ENCODE measurements at places on chromosomes 2 and 18.

- no peaks in the 10 kb centered on the region for H3K4me1 ChIP-seq
- no peak overlapping the region for H3K4me3 ChIP-seq
- no peaks in the 10 kb centered on the region for H3K27me3 ChIP-seq
- no peak overlapping the region for H3K27ac ChIP-seq
- DNase-seq, result no peak
Observed at GRCh38 chr2:70010576-70011111, 49.2 kb upstream of the ASPRV1 start.

DNA sequence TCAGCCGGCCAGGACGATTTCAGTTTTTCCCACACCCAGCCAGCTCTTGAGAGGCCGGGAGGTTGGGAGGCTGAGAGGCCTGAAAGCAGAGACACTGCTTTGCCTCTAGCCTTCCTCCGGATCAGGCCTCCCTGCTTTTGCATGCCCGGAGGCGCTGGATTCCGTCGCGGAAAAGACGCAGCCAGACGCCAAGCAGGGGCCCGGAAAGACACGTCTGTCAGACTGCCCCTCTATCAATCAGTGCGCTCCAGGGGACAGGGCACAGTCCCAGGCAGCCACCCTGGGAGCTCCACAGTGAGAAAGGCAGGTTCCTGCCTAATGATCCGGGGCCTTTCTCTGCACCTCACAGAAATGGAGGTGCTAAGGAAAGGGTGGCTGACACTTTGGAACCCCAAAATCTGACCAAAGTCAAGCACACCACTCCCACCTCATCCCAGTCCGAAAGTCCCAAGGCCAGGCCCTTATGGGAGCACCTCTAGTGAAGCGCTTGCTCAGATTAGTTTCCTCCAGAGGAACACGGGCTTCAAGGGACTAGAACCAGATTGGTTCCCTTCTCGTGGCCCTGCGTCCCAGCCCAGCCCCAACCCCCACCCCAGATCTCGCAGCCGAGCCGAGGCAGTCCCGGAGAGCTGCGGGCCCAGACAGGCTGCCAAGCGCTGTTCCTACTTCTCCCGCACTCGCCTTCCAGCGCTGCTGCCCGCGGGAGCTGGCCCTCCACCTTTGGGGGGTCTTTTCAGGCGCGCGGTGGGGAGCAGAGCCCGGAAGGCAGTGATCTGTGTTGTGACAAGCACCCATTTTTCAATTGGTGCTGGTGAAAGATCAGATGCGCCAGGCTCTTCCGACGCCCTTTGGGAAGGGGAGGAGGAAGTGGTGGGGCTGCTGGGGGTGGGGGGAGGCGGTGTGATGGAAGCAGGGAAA, 5.0 kb downstream of the DLX1 start:
- no peak for DNase-seq
- no peaks in the 10 kb centered on the region for H3K36me3 ChIP-seq
- H3K4me1 ChIP-seq, result peaks cover 14% of the 10 kb centered on the region

DNA sequence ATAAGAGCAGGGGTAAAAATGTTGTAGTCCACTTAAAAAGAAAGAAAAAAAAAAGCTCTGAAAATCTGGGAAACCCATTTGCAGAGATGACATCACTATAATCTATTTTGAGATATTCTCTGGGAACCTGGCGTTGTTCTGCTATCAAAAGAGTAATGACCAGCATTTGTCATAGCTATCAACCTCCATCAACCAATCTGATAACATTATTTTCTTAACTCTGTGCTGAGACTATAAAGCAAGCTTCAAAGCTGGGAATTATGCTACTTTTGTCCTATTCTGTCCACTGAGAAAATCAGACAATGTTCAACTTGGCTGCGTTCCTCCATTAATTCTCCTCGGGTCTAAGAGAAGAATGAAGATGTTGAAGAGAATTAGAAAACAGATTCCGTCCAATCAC, 107.5 kb downstream of the STK39 start:
- no peak for DNase-seq
- no peak overlapping the region for H3K4me3 ChIP-seq
- no peak overlapping the region for H3K27ac ChIP-seq

DNA sequence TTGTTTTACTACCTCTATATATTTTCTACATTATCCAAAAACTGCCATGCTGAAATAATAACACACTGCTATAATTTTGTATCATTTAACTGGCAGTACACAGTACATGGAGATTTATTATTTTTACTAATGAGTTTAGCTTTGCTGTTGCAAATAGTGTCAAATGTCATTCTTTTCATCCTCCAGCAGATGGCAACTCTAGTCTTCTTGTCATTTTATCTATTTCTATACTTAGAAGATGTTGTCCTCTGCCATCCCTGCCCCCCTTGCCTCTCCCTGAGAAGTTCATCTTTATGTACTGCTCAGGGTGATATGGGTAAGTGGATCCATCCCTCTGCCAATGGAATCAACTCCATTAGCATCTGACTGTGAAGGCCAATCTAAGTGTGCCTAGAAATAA, 21.7 kb upstream of the LRRTM1 start:
- H3K4me1 ChIP-seq, result no peaks in the 10 kb centered on the region
- H3K4me3 ChIP-seq, result no peak overlapping the region
- H3K27me3 ChIP-seq, result no peaks in the 10 kb centered on the region
- no peaks in the 10 kb centered on the region for H3K36me3 ChIP-seq
- H3K27ac ChIP-seq, result no peak overlapping the region

GRCh38 chr2:36438449-36438977, 82.9 kb downstream of the CRIM1 start:
- peak overlapping the region; percentile 57 for H3K27ac ChIP-seq
- peak; percentile 76 for DNase-seq
- no peak overlapping the region for H3K4me3 ChIP-seq
- H3K4me1 ChIP-seq, result peaks cover 92% of the 10 kb centered on the region
- H3K36me3 ChIP-seq, result peaks cover 25% of the 10 kb centered on the region
- H3K27me3 ChIP-seq, result no peaks in the 10 kb centered on the region

DNA sequence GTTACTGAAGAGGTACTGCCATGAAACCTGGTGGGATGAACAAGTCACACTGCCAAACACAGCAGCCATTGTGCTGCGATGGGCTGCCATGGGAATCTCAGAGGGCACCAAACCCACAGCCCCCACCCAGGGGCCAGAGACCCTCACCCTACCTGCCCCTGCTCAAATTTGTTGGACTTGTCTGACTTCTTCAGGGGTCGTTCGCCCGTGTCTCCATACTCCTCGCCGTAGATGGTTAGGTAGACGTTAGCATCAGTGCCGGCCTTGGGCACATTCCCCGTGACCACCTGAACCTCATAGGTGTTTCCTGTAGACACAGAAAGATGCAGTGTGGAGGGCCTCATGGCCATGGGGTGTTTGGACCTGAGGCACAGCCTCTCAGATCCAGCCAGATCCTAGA, 97.7 kb downstream of the LOXHD1 start:
- no peak for DNase-seq
- H3K27ac ChIP-seq, result no peak overlapping the region
- H3K36me3 ChIP-seq, result no peaks in the 10 kb centered on the region
- no peaks in the 10 kb centered on the region for H3K4me1 ChIP-seq
- no peaks in the 10 kb centered on the region for H3K27me3 ChIP-seq
- no peak overlapping the region for H3K4me3 ChIP-seq

- no peaks in the 10 kb centered on the region for H3K4me1 ChIP-seq
- no peaks in the 10 kb centered on the region for H3K27me3 ChIP-seq
- H3K36me3 ChIP-seq, result no peaks in the 10 kb centered on the region
- DNase-seq, result no peak
- H3K4me3 ChIP-seq, result no peak overlapping the region
Observed at GRCh38 chr2:191499874-191500565, 177.9 kb upstream of the NABP1 start.

GRCh38 chr2:26913999-26914658, 56.3 kb upstream of the MAPRE3 start:
- no peak overlapping the region for H3K4me3 ChIP-seq
- DNase-seq, result no peak
- no peak overlapping the region for H3K27ac ChIP-seq
- peaks cover 49% of the 10 kb centered on the region for H3K27me3 ChIP-seq

DNA sequence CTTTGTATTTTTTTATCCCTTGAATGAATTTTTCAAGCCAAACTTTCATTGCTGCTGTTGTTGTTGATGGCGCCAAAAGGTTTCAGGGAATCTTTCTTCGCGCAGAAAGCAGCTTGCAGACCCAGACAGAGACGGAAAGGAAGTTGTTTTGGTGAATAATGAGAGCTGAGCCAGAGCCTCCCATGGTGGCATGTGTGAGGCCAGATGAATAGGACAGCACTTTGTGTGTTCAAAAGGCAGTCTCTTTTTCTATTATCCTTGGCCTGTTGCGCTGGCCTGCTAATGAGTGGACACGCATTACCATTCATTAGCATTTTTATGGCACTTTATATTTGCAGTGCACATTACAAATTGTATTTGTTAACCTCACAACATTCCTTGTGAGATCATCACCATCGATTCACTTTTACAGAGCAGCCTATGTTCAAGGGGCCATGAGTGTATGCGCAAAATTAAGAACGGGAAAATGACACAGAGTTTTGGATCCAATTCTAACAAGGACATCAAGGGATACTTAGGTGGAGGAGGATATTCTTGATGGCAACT, 754.7 kb downstream of the BCL11A start:
- H3K4me3 ChIP-seq, result no peak overlapping the region
- no peaks in the 10 kb centered on the region for H3K4me1 ChIP-seq
- H3K27me3 ChIP-seq, result no peaks in the 10 kb centered on the region
- H3K36me3 ChIP-seq, result no peaks in the 10 kb centered on the region
- no peak for DNase-seq
- no peak overlapping the region for H3K27ac ChIP-seq

- no peak for DNase-seq
- no peaks in the 10 kb centered on the region for H3K27me3 ChIP-seq
- no peak overlapping the region for H3K27ac ChIP-seq
- H3K36me3 ChIP-seq, result no peaks in the 10 kb centered on the region
- no peaks in the 10 kb centered on the region for H3K4me1 ChIP-seq
Observed at GRCh38 chr18:58975296-58975695, 110.6 kb downstream of the ZNF532 start.

DNA sequence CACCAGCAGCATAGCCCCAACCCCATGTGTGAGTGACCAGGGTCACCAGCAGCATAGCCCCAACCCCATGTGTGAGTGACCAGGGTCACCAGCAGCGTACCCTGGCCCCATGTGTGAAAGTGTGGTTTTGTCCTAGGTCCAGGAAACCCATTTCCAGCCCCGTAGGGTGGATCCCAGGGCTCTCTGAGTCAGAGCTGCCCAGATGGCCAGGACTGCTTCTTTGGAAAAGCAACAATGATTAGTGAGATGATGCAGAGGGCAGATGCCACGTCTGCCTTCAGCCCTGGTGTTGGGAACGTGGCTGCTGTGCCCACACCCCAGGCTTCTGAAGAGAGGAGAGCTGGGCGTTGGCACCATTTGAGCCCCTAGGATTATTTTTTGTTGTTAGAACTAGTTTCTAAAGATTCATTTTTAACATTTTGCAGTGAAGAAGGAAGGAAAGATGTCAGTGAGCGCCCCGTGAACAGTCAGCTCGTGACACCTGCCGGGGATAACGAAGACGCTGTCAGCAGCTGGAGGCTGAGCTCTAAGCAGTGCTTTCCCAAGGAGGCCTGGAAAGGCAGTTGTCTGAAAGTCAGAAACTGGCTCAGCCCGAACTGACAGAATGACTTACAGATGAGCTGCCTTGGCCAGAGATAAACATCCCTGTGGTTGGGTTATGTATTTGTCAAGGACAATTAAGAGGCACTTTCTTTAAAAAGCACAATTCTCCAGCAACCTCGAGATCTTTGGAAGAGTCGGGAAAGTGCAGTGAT, 32.1 kb upstream of the KCNG2 start:
- DNase-seq, result no peak
- H3K4me1 ChIP-seq, result no peaks in the 10 kb centered on the region
- no peaks in the 10 kb centered on the region for H3K27me3 ChIP-seq
- H3K36me3 ChIP-seq, result no peaks in the 10 kb centered on the region
- no peak overlapping the region for H3K4me3 ChIP-seq
- H3K27ac ChIP-seq, result no peak overlapping the region

DNA sequence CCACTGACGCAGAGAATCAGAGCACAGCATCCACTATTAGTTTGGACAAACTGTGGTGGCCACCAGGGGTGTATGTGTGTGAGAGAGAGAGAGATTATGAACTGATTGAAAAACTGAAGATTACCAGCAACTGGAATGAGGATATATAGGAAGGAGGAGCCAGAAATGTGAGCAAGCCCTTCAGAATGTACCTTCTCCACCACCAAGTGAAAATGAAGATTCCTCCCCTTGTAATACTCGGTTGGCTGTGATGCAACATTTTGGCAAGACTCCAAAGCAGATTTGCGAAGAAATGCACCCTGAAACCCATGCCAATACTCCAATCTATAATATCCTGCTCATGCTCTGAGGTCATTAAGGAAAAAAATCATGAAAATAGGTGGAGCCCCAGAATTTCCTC, 121.2 kb upstream of the SLC35G4 start:
- no peak overlapping the region for H3K27ac ChIP-seq
- no peaks in the 10 kb centered on the region for H3K27me3 ChIP-seq
- no peak for DNase-seq
- H3K36me3 ChIP-seq, result no peaks in the 10 kb centered on the region
- no peak overlapping the region for H3K4me3 ChIP-seq

DNA sequence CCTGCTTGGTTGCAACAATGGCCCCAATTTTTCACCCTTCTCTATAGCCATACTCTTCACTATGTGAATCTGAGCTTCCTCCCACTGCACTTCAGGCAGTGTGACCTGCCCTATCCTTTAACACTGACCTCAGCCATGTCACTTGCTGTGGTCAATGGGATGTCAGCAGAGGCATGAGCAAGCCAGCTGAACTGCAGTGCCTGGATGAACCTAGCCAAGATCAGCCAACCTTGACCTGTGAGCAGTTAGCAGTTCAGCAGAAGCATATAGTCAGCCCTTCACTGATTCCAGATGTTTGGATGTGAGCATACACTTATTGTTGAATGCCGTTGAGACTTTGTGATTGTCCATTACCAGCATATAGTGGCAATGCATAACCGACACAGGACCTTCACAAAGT, 63.4 kb upstream of the BOD1L2 start:
- H3K4me1 ChIP-seq, result peaks cover 2% of the 10 kb centered on the region
- H3K27ac ChIP-seq, result no peak overlapping the region

GRCh38 chr2:29336341-29337241, 221.4 kb downstream of the CLIP4 start:
- no peak for DNase-seq
- no peak overlapping the region for H3K27ac ChIP-seq
- no peaks in the 10 kb centered on the region for H3K36me3 ChIP-seq
- no peak overlapping the region for H3K4me3 ChIP-seq
- no peaks in the 10 kb centered on the region for H3K4me1 ChIP-seq
